Inflammatory macrophage treated with lipopolysaccharide for 4 hours (primary cell): ENCODE measurements at places on chromosomes 2 and 18.

DNA sequence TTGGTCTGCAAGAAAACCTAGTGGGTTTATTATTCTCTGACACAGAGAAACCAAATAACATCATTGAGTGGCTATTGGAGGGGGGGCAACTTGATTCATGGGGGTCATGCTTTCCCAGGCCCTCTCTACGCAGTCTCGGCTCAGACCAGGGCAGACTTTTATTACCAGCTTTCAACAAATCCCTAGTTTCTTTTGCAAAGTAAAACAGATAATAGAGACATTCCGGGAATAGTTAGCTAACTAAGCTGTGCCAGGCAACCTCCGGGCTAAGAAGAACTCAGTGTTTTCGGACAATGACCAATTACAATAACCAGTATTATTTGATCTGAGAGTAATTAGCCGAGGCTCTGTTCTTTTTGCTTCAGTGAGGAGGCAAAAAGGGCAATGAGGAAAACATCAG lies 66.3 kb downstream of the CDK15 start:
- DNase-seq, result no peak

DNA sequence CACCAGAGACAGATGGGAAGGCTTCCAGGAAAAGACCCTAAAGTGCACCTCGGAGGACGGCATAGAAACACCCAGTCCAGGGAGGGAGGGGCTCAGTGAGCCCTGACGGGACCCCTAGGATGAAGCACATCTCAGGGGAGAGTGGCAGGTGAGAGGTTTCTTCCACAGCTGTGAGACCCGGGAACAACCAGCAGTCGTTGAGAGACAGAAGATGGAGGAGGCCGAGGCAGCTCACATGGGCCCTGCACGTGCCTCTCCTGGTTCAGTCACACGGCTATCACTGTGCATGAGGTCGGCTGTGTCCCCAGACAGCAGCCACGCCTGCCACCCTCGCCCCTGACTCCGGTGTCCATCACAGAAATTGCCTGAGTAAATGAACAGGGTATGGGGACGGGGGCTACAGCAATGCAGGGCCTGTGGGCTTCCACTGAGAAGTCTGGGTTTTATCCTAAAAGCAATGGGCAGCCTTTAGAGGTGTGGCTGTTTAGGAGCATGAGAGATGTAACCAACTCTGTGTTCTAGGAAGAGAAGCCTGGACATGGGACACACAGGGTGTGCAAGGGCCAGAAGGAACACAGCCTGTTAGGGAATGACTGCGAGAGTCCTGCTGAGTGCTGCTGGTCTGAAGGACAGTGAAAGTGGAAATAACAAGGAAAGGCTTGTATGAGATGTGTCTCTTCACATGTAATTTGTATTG lies 102.0 kb downstream of the TMEM18 start:
- no peak for DNase-seq

- DNase-seq, result no peak
These were observed 3.8 kb downstream of the ZNF397 start for GRCh38 chr18:35244671-35245070.

DNA sequence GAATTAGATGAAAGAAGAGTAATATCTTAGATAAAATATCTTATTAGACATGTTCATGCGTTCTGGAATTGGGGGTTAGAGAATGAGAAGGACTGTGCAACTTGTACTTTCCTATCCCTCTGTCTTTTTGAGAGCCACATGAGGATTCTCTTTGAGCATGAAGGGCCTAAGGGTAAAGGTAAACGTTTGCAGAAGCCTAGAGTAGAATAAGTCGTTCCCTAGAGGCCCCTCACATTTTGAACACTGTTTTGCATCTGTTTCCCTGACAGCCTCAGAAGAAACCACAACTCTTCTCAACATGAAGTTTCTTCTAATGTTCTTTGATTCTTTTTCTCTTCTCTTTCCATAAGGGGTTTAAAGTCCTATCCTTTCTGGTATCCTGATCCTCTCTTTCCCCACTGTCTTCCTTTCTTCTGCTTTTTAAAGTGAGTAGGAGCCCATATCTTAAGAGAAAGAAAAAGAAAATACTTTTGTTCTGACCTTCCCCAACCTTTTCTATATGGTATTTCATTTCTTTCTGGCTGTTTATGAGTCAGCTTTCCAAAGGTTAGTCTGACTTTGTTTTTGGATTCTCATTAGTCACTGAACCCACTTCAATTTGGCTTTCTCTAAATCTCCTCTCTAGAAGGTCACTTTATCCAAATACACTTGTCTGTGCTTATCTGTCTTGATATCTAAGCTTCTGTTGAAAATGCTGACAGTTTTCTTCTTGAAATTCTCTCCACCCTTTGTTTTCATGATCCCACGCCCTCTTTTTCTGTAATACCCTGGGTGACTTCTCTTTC lies 34.8 kb downstream of the PPP1R1C start:
- no peak for DNase-seq

DNA sequence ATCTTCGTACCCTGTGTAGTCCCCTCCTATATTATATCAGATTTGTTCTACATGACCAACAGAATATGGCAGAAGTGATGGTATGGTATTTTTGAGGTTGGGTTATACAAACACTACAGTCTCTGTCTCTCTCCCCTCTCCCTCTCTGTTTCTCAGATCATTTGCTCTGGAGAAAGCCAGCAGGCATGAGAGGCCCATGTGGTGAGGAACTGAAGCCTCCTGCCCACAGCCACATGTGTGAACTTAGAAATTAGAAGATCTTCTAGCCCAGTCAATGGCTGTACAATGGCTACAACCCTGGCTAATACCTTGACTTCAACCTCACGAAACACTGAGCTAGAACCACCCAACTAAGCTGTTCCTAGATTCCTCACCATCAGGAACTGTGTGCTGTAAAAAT lies 250.6 kb downstream of the SMAD2 start:
- peak; percentile 6 for DNase-seq

- no peak for DNase-seq
These were observed 38.4 kb downstream of the ADCY3 start for GRCh38 chr2:24881623-24882022.

DNA sequence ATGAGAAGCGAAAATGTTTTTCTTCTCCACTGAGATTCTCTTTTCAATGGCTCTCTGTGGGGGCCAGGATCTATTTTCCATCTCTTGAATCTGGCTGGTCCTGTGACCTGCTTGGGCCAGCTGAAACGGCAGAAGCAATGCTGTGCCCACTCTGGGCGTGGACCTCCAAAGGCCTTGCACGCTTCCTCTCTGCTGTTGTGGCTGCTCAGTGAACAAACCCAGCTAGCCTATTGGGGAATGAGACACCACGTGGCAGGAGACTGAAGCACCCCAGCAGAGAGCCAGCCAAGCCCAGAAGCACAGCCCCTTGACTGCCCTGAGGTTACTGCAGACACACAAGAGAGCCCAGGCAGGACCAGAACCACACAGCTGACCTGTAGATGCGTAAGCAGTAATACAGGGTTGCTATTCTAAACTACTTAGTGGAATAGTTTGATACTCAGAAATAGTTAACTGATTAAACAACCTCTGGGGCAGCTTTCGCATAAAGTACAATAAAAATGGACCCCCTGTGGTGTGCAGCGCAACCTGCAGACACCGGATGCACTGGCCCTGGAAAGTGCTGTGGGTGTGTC lies 221.7 kb upstream of the SH3BP4 start:
- DNase-seq, result no peak

DNA sequence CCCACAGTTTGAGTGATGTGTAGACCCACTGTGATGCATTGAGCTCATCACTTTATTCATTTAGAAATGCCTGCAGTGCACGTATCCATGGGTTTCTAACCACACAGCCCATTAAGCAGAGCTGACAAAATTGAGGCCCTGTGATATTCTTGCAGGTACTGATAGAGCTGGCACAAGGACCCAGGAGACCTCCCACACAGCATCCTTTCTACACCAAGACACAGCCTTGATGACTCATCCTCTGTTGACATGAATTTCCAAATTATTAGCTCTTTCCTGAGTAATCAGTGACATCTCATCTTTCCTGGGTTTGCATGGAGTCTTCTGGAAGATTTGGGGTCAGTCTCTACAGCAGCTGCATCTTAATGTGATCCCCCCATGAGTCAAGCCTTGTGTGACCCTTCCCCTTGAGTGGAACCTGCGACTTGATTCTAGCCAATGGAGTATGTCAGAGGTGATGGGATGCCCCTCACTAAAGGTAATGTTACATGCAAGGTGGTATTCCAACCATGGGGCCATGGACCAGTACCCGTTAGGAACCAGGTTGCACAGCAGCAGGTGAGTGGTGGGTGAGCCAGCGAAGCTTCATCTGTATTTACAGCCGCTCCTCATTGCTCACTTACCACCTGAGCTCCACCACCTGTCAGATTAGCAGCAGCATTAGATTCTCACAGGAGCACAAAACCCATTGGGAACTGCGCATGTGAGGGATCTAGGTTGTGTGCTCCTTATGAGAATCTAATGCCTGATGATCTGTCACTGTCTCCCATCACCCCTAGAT lies 181.1 kb upstream of the ARL4C start:
- no peak for DNase-seq

DNA sequence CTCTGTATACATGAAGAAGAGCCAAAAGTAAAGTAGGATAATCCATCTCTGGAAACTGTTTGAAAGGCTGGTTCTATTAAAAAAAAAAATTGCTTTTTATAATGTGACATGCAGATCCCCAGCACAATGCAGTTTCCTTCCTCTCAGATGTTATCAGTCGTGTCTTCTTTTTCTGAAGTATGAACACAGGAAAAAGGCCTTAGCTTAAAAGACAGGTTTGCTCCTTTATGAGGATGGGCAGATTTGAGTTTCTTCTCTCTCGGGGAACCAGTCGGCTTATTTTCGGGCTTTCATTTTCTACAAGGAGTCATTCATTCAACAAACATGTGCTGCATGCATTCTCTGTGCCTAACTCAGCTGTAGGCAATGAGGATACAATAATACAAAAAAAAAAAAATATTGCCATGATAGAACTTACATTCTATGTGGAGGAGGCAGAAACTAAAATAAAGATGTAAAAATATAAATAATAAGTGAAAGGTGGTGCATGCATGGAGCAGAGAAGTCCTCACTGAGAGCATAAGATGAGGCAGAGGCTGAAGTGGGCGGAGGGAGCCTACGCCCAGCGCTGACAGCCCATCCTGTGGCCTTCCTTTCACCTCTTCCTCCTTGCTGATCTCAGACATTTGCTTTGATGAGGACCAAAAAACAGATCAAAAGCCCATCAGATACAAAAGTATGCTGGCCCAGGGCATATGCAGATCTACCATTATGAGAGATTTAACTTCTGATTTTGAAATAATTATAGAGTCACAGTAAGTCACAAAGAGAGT lies at the start of gene CD226:
Gene CD226, minus strand, starts transcription at position 513 of the 773 bp plus-strand sequence. Its CDS starts 467 bp downstream, at position 46.
- peak; percentile 54 for DNase-seq

- no peak for DNase-seq
These were observed 390.4 kb downstream of the CMPK2 start for GRCh38 chr2:6475155-6475940.

GRCh38 chr2:73980566-73980965 lies 4.1 kb upstream of the TET3 start:
- DNase-seq, result no peak

- DNase-seq, result no peak
These were observed 91.8 kb upstream of the ZNF521 start for GRCh38 chr18:25443776-25444175.
